Upper lobe of right lung (tissue), 1 donor: ENCODE measurements at places on chromosomes 6 and 20. TPM values are rescaled to one million over a fixed set of nuclear protein-coding genes. Genes with fewer than 3 reads are reported as not detected.

OR2H2 gene
- not detected for total RNA-seq

POU5F1 gene
- total RNA-seq: 2.8 TPM

BMP7 gene
- total RNA-seq: 1.2 TPM

TRDN gene
- not detected for total RNA-seq

RAB32 gene
- total RNA-seq: 36.8 TPM

GRIK2 gene
- total RNA-seq: 0.38 TPM

TRIM40 gene
- total RNA-seq: not detected

OPRM1 gene
- not detected for total RNA-seq

DNAH8 gene
- 0.17 TPM for total RNA-seq

CHRNA4 gene
- 0.06 TPM for total RNA-seq

FOXQ1 gene
- total RNA-seq: 12.3 TPM

BMP5 gene
- total RNA-seq: 14.4 TPM

LINC00237 gene
- not detected for total RNA-seq
